Aortic smooth muscle cell (primary cell): ENCODE measurements at places on chromosomes 4 and X. TPM values are rescaled to one million over a fixed set of nuclear protein-coding genes. Genes with fewer than 3 reads are reported as not detected.

Gene AREG
- total RNA-seq: not detected in 2 replicates

Gene SPANXC
- not detected in 2 replicates for total RNA-seq

Gene WDR17
- 0.26 and 0.93 TPM in 2 replicates for total RNA-seq

Gene F8A1
- 2.0 and 2.8 TPM in 2 replicates for total RNA-seq

Gene SRPX
- total RNA-seq: 65.0 and 70.6 TPM in 2 replicates

Gene COX7B2
- not detected in 2 replicates for total RNA-seq

Gene NAA11
- 0.06 TPM in 1 of 2 replicates, not detected in the other for total RNA-seq
